ENCODE measurements at places on chromosomes 1 and 21.

DNA sequence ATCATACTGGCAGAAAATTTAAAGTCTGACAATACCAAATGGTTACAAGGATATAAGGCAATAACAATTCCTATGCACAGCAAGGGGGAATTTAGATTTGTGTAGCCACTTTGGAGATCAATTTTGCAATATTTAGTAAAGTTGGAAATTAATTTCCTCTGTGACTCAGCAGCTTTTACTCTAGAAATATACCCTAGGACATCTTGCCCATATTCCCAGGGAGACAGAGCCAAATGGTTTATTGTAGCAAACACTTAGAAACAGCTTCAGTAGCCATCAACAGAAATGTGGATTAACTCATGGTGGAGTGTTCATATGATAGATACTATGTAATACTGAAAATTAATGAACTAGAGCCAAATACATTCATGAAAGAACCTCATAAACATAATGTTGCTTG is 104.6 kb downstream of the BACH1 start:
- DNase-seq = no peak

- DNase-seq = no peak
These were observed 23.2 kb upstream of the H6PD start for GRCh38 chr1:9211291-9211811.

DNA sequence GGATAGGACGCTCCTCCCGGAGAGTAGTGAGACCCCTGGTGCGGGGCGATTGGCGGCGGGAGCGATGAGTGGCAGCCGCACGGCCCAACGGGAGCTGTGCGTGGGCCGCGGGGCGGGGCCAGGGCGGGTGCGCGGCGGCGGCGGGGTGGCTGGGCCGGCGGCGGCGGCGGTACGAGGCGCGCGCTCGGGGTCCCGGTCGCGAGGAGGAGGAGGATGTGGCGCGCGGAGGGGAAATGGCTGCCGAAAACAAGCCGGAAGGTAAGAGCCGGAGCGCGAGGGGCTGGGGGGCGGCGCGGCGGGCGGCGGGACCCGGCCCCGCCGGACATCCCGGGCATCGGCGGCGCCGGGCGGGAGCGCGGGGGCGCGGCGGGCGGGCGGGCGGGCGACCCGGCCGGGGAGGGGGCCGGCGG is at the start of gene CAMTA1:
Gene CAMTA1 (plus strand): TSS at position 137 of the 410 bp plus-strand sequence. CDS start 77 bp downstream, at position 214.
- DNase-seq = no peak

DNA sequence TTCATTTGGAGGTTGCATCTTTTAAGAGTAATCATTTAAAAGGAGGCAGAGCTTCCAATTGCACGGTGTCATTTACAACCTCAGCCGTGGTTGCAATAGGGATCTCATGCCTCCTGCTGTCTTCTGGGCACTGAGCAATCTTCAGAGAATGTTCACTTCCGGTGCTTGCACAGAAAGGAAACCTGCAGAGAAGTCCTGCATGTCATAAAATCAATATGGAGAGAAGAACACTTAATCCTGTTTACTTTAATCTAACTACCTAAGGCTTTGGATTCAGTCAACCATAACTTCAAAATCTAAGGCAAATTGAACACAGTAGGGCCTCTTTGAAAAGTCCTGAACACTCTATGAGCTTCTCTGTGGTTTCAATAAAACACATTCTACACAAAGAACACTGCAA is 11.3 kb upstream of the MAP10 start:
- DNase-seq = no peak

- DNase-seq = no peak
These were observed 1.9 kb downstream of the S100A4 start for GRCh38 chr1:153543736-153544135.

Data from muscle of arm (tissue), 14 donors.